ENCODE measurements at places on chromosomes 13 and 19. TPM values are rescaled to one million over a fixed set of nuclear protein-coding genes. Genes with fewer than 3 reads are reported as not detected.
A peak's percentile ranks its signal among the peaks of the same experiment; 100 is the strongest.

DNA sequence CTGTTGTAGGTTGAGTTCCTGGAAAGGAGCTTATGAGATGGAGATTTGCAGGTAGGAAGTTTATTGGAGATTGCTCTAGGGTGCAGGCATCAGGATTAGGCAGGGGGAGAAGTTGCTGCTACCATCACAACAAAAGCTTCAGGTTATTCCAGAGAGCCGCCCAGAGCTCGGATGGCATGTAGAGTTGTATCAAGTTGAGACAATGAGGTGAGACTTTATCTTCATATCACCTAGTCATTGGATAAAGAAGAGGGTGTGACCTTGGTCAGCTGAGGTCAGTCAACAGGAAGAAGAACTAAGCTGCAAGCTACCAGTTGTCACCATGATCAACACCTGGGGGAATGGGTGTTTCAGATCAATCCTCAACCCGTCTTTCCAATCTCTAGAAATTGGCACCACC is 342.0 kb downstream of the RFC3 start:
- DNase-seq, result no peak

DNA sequence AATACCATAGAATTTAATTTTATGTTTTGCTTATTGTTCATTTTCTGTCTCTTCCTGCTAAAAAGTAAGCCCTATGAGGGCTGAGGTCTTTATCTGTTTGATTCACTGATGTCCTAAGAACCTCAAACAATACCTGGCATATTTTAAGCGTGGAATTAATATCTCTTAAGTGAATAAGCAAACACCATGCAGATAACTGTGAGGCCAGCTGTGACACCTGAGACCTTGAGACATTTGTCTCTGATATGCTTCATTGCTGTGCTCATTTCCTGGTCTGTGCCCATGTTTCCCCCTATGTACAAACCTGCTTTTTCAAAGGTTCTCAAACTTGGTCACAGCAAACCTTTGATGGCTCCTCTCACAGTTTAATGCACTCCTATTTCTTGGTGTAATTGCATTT is 254.6 kb downstream of the COG6 start:
- DNase-seq, result no peak

NPAS1 gene
- 0.79 TPM for total RNA-seq

KRTDAP gene
- not detected for total RNA-seq

DNA sequence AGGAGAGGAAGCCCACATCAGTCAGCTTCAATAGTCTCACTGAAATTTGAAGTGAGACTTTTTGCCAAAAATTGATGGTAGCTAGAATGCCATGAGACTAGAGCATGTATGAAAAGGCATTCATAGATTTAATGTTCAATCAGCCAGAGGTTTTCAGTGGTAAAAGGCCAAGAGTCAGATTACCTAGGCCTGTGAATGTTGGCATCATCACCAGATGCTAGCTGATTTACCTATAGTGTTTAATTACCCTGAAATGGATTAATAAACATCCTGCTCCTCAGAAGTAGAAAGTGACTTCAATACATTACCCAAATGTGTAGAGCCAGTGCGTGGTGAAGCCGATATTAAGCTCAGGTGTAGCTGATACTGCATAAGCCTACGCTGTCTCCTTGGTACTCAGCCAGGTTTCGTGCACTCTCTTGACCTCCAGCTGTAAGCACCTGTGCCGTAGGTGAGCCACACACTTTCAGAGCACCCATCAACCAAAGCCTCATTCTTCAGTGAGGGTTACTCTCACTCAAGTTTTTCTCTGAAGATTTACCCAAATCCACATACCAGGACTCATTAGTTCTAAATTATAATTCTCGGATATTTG is 1140.3 kb upstream of the SLC10A2 start:
- no peak for DNase-seq

FLT1 gene
- total RNA-seq, result 3.8 TPM

GRCh38 chr19:10112895-10113591 is 1.6 kb downstream of the P2RY11 start:
- peak; percentile 68 for DNase-seq

DNA sequence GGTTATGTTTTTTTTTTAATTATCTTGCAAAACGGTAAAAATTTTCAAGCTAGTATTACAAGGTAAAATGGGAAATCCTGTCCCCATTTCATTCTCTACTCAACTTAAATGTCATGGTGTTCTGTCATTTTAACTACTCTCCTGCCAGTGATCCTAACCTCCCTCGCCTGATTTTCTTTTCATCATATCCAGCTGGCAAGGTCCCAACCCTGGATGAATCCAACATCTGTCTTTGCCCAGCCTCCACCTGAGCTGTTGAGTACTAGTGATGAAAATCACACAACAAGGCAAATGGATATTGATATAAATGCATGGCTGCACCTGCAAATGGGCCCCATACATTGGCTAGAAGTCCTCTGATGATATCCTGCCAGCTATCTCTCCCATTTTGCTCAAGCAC is 6.9 kb upstream of the CDK8 start:
- no peak for DNase-seq

GRCh38 chr19:47124937-47125668 is 5.5 kb upstream of the SAE1 start:
- no peak for DNase-seq

- peak; percentile 52 for DNase-seq
Measured at GRCh38 chr19:45442778-45443461, 19.2 kb upstream of the ERCC1 start.

ARL11 gene
- total RNA-seq, result 0.79 TPM

LYPD5 gene
- total RNA-seq, result 2.1 TPM

DNA sequence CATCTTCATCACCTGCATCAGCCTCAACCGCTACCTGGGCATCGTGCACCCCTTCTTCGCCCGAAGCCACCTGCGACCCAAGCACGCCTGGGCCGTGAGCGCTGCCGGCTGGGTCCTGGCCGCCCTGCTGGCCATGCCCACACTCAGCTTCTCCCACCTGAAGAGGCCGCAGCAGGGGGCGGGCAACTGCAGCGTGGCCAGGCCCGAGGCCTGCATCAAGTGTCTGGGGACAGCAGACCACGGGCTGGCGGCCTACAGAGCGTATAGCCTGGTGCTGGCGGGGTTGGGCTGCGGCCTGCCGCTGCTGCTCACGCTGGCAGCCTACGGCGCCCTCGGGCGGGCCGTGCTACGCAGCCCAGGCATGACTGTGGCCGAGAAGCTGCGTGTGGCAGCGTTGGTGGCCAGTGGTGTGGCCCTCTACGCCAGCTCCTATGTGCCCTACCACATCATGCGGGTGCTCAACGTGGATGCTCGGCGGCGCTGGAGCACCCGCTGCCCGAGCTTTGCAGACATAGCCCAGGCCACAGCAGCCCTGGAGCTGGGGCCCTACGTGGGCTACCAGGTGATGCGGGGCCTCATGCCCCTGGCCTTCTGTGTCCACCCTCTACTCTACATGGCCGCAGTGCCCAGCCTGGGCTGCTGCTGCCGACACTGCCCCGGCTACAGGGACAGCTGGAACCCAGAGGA is 2.6 kb downstream of the P2RY11 start:
- DNase-seq, result no peak

KLHL26 gene
- 15.7 TPM for total RNA-seq

DNA sequence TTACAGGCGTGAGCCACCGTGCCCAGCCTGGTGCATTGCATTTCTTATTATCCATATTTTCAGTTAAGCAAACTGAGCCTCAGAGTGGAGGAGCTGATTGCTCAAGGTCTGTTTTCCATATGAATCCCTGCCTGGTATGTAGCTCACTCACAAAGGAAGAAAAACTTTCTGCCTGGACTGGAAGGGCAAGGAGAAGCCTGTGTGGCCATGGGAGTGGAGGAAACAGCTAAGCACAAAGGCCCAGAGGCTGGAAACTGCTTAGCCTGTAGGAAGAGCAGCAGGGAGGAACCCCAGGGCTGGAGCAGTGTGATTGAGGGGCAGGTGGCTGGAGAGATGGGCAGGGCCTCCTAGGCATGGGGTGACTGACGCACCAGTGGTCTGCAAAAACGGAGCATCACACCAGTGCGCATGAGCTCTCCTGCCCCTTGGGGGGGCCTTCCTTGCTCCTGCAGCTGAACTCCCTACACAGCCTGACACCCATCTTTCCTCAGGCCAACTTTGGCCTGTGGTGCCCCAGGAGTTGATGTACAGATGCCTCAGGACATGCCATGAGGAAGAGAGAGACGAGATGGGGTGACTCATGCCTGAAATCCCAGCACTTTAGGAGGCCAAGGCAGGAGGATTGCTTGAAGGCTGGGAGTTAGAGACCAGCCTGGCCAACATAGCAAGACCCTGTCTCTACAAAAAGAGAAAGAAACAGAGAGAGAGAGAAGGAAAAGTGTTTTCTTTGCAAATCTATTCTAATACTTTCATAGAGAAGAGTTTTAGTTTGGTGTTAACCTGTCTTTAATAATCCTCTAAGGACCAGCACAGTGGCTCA is 2.8 kb upstream of the HNRNPM start:
- no peak for DNase-seq

GRCh38 chr19:588093-588740 is 1.5 kb upstream of the HCN2 start:
- peak; percentile 76 for DNase-seq

PGLYRP1 gene
- not detected for total RNA-seq

DNA sequence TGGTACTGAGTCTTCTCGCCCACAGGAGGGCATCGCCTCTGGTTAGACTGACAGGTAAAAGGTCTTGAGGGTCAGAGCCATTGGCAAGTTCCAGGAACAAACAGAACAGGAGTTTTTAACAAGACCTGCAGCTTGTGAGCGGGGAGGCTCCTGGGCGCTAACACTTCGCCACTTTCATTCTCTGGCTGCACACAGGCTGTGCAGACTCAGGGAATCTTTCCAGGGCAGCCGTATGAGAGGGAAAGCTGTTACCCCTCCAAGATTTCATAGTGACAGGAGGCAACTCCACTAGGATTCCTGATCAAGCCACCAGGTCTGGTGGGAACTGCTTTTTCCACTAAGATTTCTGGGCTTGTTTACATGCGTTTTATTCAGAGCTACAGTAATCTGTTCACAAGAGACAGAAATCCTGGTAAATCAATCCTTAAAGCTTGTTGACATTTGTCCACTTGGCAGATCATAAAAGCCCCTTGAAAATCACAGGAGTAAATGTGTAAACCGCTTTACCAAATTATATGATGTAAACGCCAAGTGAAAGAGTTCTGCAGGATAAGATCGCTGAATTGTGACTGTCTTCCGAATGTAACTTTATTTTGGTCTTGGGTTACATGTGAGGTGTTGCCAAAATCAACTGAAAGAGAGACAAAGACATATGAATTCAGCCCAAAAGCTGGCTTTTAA is 190.6 kb downstream of the MZT1 start:
- peak; percentile 15 for DNase-seq

DNA sequence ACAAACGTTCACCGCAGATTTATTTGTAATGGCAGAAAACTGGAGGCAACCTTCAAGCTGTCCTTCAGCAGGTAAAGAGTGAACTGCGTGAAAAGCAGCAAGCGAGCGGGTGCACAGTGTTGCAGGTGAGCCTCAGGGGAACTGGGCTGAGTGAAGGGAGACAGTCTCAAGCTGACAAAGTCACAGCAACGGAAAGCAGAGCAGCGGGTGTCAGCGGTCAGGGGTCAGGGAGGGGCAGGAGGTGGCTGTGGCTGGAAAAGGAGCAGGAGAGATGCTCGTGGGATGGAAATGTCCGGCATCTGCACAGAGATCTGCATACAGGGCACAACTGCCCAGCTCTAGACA is 8.5 kb upstream of the RASA3 start:
- no peak for DNase-seq

FGF21 gene
- total RNA-seq, result not detected

- no peak for DNase-seq
Measured at GRCh38 chr13:49409008-49409407, 34.9 kb downstream of the CAB39L start.

AMH gene
- not detected for total RNA-seq

DNA sequence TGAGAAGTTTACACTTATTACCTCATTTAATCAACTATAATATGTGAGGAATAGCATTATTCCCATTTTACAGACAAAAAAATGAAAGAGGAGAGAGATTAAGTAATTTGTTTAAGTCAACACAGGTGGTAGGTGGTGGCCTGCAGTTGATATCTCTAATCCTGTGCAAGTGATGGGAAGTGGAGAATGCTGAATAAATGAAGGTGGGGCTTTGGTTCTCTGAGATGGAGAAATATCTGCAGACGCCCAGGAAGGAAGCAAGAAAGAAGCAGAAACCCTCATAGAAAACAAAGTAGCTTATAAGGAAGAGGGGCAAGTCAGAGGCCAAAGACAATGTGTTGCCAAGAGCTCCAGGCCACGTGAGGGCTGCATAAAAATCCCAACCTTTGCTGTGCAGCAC is 274.3 kb downstream of the NHLRC3 start:
- DNase-seq, result no peak

FGF22 gene
- not detected for total RNA-seq

- no peak for DNase-seq
Measured at GRCh38 chr19:9018163-9018875, 8.1 kb upstream of the MUC16 start.

GRCh38 chr13:45527699-45528462 is 63.1 kb downstream of the COG3 start:
- no peak for DNase-seq

RFPL4A gene
- total RNA-seq, result not detected

All from transverse colon (tissue), 4 donors.